Omental fat pad (tissue), 4 donors: ENCODE measurements at places on chromosomes 3 and 15. TPM values are rescaled to one million over a fixed set of nuclear protein-coding genes. Genes with fewer than 3 reads are reported as not detected.

- DNase-seq = no peak
Observed at GRCh38 chr3:135885885-135886284, 79.6 kb upstream of the PPP2R3A start.

- DNase-seq = no peak
Observed at GRCh38 chr3:124770336-124771082, 40.3 kb downstream of the UMPS start.

DNA sequence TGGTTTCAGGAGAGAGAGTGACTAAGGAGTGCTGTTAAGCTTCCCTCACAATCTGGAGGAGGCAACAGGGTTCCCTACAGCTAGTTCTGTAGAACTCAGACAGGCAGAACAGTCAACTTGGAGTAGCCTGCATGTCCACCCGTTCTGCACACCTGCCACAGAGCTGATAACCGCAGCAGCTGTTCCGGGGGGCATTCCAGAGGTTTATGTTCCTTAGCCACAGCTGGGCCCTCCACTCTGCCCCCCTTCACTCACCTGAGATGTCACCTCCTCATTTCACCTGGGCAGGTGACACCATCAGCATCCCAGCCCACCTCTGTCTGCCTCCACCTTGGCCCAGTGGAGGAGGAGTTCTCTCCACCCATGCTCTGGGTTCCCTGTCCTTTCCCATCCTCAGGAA, 22.6 kb downstream of the XYLB start:
- no peak for DNase-seq

GRCh38 chr3:151305060-151305774, 11.4 kb downstream of the GPR87 start:
- DNase-seq = no peak

FBLN2 gene
- 568 TPM for total RNA-seq

CCR3 gene
- total RNA-seq = not detected

- no peak for DNase-seq
Observed at GRCh38 chr3:59784164-59784563, 734.3 kb upstream of the CFAP20DC start.

MASP1 gene
- total RNA-seq = 6.2 TPM

GABRR3 gene
- not detected for total RNA-seq

GRCh38 chr3:31831591-31831990, 149.5 kb downstream of the OSBPL10 start:
- DNase-seq = no peak

DNA sequence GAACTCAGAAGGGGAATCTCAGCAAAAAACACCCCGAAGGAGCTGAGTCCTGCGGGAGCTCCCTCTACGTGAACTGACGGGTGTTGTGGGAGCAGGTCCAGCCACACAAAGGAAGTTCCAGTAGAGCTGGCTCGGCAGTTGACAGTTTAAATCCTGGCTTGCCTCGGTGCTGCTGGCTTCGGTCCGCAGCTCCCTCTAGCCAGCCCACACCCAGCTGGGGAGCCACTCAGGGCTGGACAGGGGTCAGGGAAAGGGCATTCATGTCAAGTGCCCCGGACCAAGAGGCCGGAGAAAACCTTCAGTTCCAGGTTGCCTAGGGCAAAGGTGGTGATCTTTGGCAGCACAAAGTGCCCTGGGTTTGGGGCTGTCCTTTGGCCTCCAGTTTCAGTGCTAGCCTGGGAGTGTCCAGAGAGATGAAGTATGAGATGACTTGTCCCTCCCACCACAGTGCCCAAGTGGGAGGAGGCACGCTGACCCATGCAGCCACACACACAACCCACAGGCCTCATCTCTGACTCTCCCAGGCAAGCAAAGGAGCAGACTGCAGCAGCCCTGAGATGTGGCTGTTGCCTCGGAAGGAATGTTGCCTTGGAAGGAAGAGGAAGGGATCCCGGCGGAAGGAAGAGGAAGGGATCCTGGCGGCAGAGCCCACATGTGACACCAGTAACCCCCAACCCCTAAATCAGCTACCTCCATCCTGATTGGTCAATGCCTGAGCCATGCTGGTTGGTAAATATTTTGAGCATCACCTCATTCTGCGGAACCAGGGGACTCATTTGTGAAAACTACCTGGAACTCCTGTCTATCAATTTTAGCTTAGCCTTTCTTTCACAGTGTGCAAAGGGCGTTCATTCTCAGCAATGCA, 13.9 kb upstream of the ANPEP start:
- no peak for DNase-seq

GRCh38 chr3:117427081-117427480, 717.5 kb downstream of the TUSC7 start:
- no peak for DNase-seq

GRCh38 chr15:59918994-59919951, 84.8 kb upstream of the FOXB1 start:
- DNase-seq = no peak

SCN11A gene
- 0.36 TPM for total RNA-seq

DNA sequence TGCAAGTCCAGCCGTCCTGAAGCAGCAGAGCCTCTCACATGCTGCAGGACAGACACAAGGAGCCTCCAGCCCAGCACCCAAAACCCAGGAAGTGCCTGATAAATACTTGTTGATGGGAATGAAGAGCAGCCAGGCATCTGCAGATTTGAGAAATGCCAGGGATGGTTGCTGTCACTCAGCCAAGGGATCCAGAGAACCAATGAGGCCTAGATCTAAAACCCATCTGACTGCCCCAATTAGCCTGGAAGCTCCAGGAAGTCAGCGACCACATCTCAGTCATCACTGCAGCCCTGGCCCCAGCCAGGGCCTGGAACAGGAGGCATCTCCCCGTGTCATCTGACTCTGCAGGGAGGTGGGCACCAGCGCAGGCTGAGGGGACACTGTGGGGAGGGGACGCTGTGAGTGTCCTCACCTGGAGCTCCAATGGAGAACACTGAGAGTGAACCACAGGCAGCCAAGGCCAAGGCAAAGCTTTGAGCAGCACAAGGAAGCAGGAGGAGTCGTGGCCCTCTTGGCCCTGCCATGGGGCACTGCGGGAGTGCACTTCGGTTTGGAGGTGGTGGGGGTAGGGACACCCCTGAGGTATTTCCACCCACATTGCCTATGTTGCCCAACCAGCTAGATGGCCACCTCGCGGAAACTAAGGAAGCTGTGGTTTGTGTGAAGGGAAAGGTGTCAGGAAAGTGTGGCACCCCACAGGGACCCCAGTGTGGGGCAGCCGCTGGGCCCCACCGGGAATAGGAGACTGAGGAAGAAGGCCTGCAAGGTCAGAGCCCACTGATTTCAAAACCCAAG, 229.5 kb downstream of the VPS13C start:
- DNase-seq = no peak

- DNase-seq = no peak
Observed at GRCh38 chr3:64644483-64644882, 43.3 kb downstream of the ADAMTS9 start.

ARPIN gene
- 12.3 TPM for total RNA-seq

GRCh38 chr3:190534386-190534785, 20.5 kb downstream of the IL1RAP start:
- DNase-seq = no peak

SERPINI2 gene
- not detected for total RNA-seq

- DNase-seq = no peak
Observed at GRCh38 chr15:36589971-36590370, 10.5 kb downstream of the CDIN1 start.

OR4F6 gene
- total RNA-seq = not detected

ATP1B3 gene
- 487 TPM for total RNA-seq

HDC gene
- total RNA-seq = not detected

DNA sequence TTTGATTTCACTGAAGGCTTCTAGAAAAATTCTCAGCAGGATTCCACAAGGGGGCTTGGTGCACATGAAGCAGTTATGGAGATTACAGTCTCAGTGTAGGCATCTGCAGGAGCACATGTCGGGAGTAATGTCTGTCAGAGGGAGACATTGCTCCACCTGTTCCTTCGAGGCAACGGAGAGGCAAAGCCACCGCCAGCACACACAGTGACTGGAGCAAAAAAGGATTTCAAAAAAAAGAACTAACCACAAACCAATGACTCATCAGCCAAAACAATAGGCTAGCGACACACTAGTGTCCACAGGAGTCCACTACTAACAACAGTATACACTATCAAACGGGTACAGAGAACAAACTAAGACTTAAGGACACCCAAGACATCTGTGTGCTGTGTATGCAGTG, 68.9 kb downstream of the NPTN start:
- DNase-seq = no peak

- DNase-seq = no peak
Observed at GRCh38 chr3:9180764-9181117, 68.7 kb downstream of the SRGAP3 start.

- no peak for DNase-seq
Observed at GRCh38 chr3:29297998-29298397, 17.1 kb downstream of the RBMS3 start.
